NCI-H2227 treated with DMSO at 0.1 percent for 48 hours (cell line): ENCODE measurements at places on chromosomes 2 and 18.

- no peak for DNase-seq
Observed at GRCh38 chr2:156845806-156846558, 409.8 kb downstream of the GPD2 start.

DNA sequence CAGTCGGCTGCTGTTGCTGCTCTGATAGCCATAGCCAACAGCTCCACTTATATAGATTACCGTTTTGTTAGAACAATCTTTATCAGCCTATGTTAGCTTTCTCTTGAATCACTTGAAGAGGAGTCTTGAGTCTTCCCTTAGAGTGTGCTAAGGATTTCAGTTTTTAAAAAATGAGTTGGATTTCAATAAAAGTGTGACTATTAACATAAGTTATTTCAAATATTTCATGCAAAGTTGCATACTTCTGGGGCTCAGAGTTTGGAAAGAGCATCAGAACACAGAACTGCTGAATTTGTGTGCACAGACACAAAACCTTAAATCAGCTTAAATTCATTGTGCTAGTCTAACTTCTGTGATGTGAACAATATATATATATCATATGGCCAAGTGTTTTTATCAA lies 174.7 kb downstream of the MTX2 start:
- DNase-seq: no peak

- no peak for DNase-seq
Observed at GRCh38 chr2:179729966-179730365, 131.4 kb downstream of the ZNF385B start.

- no peak for DNase-seq
Observed at GRCh38 chr2:145323512-145323911, 803.6 kb upstream of the ZEB2 start.

GRCh38 chr2:148021059-148021861 lies at the start of gene MBD5:
Gene MBD5 (plus strand): TSS chr2:148021091.
- DNase-seq: peak; percentile 53

DNA sequence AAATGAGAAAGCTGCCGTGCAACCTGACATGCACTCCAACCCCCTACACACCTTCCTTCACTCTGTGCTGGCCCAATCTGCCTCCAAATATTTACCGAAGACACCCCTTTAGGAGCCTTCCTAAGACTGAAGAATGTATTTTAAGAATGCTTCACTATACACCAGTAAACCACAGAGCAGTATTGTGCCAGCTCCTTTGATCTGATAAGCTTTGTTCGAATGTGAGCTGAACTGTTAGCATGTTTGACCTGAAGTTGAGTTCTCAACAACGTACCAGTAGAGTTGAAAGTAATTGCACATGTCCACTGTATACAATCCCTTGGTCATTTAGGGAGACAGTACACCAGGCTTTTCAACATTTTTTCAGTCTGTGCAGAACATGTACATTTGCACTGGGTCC lies 259.2 kb downstream of the TGIF1 start:
- DNase-seq: no peak

DNA sequence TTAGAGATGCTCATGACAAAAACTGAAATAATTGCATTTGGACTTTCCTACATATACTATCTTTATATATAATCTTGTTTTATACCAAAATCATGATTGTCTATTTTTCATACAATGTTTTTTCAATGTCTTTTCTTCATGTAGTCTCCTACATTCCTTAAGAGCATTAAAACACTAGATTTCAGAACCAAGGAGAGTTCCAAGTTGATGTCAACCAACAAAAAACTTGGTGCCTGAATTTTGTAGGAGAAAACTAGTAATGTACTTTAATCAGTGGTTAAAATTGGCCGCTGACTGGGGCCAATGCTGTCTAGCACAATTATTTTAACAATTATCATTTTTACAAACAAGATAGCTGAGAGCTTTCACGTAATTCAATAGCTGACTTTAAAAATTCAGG lies 678.8 kb downstream of the DCC start:
- no peak for DNase-seq
